ENCODE measurements at places on chromosomes 2 and 18.
A peak's percentile ranks its signal among the peaks of the same experiment; 100 is the strongest.

DNA sequence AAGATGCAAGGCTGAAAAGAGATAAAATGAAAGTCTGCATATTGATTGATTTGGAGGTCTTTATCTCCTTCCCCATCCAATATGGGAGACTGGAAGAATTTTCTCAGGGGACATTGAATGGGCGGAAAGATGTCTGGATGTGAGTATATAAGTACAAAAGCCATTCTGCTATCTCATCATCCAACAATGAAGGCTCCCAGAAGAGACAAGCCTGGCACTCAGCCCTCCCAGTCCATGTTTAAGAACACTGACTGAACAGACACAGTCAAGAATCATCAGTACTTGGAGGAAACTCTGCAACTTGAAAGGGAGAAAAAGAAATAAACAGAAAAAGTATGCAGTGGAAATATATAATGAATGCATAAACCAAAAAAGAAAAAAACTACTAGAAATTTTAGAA lies 80.9 kb downstream of the PTRHD1 start:
- no peak for DNase-seq

DNA sequence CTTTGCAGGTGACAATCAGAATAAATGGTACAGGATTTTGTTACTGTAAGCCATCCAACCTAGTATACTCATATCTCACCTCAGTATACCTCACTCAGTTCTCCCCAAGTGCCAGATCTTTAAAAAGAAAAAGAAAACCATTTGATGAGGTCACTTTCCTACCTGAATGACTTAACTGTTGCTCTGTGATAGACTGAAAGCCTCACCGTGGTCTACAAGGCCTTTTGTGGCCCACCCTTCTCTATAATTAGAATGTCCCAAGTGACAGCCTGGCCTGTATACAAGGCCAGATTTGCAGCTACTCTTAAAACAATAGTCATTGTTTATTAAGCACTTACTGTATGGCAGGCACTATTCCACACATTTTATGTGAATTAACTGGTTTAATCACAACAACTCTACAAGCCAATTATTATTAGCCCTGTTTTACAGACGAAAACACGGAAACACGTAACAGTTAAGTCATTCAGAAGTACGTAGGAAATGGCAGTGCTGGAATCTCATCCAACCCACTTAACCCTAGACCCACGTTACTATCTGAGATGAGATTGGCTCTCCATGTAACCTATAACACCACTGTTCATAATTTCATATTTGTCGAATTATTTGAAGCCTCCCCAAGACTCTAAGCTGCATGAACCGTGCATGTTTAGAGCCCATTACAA lies 28.3 kb downstream of the PKP4 start:
- no peak for DNase-seq

DNA sequence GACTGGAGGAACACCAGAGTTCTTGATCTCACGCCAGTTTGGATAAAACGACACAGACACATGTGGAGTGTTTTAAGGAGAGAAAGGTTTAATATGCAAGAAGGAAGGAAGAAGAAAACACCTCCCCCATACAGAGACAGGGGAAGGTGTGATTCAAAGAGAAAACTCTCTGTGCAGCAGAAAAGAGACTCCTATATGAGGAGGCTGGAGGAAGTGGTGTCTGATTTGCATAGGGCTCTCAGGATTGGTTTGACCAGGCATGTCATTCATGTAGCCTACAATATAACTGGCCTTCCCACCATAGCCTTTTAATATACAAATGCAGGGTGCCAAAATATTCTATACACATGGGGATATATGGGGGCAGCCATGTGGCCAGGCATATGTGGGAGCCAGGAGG lies 1386.5 kb downstream of the RPIA start:
- no peak for DNase-seq

DNA sequence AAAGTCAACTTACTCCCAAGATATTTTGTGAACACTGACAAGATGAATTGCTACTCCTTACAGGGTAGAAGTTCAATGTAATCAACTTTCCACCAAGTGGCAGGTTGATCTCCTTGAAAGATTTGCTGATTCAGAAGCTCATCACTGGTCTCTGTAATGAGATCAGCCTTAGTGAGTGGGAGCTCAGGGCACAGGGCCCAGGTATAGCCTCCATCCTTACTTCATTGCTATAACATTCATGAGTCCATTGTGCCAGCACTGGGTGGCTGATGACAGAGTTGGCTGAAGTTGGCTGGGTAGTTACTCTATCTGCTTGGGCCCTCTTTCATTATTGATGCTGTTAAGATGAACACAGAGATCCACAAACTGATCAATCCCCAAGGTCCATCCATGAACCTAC lies 379.0 kb downstream of the IRS1 start:
- DNase-seq: no peak

GRCh38 chr2:72891091-72891818 lies 4.0 kb downstream of the SPR start:
- no peak for DNase-seq

- DNase-seq: no peak
Observed at GRCh38 chr2:189552991-189553404, 27.6 kb downstream of the SLC40A1 start.

GRCh38 chr2:46737577-46737976 lies 178.0 kb downstream of the MCFD2 start:
- DNase-seq: no peak

DNA sequence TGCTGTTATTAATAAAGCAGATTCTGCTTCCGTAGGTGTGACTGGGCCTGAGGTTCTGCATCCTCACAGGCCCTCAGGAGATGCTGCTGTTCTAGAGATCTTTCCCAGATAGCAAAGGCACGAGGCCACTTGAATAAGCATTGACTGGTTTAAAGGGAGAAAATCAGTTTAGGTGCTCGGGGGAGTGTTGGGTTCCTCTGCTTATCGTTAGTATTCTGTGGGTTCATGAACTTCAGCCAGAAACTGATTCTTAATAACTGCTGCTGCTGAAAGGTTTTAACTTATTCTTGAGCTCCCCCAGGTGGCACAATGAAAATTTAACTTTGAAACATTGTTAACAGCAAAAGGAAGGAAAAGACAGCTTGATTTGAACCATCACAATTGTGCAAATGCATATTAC lies 56.9 kb downstream of the ITGA6 start:
- no peak for DNase-seq

DNA sequence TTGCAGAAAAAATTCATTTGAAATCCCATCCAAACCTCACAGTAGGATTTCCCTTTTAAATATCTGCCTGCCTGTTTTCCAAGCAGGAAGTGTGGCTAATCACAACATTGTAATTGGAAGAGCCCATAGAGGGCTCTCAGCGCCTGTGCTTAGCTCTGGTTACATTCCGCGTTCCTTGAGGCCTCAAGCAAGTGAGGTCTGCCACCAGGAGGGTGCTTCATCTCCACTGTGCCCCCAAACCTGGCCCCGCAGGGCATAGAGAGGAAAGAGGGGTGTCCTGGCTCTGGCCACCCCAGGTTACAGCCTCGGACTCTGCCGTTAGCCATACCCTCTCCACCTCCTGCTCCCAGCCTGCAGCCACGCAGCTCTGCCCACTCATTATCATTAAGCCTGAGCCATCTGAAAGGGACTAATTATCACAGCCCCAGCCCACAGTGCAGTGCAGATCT lies 214.8 kb downstream of the SP3 start:
- no peak for DNase-seq

DNA sequence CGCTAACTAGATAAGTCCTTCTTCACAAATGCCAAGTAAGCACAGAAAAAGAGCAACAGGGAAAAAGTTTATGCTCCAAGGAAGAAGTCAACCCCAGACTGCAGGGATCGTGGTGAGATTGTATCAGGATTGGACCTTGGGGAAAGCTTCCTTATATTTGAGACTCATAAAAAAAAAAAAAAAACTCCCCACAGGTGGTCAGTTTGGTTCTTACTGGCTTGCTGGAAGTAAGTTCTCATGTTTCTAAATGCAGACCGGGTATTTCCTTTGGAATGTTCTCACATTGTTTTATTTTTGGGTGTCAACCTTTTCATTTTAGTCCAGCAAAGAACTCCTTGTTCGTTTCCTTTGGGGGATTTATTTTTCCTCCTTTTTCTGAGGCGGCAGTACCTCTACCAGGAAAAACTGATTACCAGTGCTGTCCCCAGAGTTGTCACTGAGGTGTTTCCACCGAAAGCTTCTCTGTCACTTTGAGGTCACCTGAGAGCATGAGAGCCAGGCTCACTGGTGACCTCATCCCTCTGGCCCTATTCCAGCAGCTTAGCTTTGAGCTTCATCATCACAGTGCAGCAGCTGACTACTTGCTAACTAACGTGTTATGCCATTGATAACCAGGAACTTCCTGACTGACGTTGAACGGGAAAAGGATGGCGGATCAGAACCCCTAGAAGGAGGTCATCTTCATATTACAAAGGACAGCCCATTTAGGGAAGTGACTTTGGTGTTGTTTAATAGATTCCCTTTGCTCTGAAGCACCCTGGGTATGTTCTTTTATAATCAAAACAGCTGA lies 16.8 kb upstream of the ATP8B1 start:
- DNase-seq: peak; percentile 57

DNA sequence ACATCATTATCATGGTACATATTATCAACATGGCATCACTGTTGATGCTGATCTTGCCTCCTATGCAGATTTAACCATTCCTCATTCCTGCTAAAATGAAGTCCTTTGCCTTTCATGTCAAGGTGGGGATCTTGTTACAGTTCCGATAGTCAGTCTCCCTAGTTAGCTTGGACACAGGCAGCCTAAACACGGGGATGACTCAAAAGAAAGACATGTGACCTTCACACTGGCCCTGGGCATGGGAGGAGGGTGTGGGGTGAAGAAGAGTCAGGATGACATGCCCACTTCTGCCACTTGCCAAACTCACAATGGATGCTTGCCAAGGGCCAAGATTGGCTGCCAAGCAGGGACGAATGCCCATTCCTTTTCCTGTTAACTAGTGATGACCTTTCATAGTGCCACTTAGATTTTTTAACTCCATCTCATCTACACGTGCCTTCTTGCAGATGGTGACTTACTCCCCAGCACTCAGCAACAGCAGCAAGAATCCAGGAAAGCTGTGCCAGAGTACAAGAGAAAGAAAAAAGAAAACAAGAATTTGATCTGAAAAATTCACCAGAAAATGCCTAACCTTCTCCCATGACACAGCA lies 13.9 kb upstream of the SLC1A4 start:
- no peak for DNase-seq

DNA sequence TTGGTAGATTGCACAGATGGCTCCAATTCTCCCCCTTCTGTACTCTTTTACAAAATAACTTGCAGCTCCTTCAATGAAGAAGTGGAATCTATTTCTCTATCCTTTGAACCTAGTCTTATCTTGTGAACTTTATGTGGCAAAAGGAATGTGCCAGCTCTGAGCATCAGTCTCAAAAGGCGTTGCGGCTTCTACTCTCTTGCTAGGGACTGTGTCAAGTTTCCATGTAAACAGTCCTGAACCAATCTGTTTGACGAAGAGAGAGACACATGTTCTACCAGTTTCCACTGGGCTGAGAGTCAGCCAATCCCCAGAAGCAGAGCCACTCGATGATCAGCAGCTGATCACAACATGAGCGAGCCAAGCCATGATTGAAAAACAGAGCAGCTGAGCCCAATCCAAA lies 439.7 kb upstream of the SETBP1 start:
- no peak for DNase-seq

GRCh38 chr2:63741884-63742579 lies 99.7 kb upstream of the UGP2 start:
- DNase-seq: no peak

DNA sequence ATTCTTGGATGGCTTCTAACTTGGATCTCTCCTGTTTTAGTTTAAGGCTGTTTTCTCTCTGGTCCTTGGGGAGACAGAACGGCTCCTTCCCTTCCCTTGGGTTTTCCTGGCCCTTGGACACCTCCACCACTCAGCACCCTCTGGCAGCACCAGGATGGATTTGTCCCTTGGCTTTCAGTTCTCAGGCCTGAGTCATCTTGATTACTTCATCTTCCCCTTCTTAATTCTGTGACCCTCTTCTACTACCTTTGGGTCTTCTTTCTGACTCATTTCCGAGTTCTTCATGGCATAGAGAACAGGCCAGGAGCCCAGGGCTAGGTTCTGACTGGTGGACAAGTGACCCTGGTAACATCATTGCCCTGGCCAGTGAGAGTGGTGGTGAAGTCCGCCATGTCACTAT lies 14.9 kb downstream of the IGFBP2 start:
- no peak for DNase-seq

DNA sequence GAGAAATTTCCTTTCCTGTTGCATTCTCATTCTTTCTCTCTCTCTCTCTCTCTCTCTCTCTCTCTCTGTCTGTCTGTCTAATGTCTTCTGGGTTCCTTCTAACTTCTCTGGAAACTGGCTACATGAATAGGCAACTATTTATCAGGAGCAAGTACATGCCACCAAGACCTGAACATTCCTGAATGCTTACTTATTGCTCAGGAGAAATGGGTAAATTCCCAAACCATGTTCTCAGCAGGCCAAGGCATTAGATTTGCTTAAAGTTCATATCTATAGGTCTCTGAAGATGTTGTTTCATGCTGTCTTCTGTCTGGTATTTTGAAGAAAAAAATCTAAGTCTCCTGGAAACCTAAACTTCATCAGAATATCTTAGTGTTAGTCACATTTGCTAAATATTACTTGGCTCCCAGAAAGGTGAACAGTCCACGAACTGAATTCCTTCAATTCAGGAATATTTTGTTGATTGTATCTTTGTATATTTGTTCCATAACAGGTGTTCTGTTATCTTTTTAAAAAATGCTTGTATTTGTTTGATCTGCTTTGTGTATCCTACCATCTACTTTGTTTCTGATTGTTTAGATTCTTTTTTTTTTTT lies 77.2 kb upstream of the FIGN start:
- no peak for DNase-seq

DNA sequence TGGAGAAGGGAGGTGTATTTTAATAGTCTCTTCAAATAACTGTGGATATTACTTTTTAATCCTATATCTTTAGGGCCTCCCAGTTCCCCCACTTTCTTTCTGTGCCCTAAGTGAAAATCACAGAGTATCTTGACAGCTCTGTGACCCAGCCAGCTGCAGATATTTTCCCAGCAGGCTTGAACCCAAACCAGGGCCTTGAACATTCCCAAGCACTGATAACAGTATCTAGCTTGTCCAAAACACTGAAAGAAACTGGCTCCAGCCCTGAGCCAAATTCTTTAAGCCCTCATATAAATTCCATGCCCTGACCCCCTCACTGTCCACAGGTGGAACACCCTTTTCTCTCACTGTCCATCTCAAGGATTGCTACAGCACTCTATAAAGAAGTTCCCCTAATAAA lies 388.1 kb upstream of the CHAC2 start:
- DNase-seq: no peak

- no peak for DNase-seq
Observed at GRCh38 chr18:61856678-61857077, 36.1 kb downstream of the RNF152 start.

Data from DMS79 (cell line).